ENCODE measurements at places on chromosomes 1 and 21.

GRCh38 chr1:10513199-10513598, 38.4 kb downstream of the PEX14 start:
- no peak for DNase-seq

DNA sequence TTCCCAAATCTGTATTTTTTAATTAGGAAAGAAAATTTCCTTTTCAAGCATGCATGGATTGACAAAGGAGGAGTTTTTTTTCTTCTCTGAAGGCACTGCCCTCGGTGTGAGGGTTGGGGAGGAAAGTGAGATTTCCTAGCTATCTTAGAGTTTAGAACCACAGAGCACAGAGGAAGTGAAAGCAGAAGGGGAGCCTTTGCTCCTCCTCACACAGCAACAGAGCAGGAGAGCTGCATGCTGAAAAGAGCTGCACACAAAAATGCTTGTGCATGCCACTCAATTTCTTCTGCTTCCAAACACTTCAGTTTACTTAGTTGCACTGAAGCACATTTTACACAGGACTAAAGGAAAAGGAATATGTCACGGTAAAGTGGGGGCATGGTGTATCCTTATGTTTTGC, 308.1 kb downstream of the GPATCH2 start:
- no peak for DNase-seq

DNA sequence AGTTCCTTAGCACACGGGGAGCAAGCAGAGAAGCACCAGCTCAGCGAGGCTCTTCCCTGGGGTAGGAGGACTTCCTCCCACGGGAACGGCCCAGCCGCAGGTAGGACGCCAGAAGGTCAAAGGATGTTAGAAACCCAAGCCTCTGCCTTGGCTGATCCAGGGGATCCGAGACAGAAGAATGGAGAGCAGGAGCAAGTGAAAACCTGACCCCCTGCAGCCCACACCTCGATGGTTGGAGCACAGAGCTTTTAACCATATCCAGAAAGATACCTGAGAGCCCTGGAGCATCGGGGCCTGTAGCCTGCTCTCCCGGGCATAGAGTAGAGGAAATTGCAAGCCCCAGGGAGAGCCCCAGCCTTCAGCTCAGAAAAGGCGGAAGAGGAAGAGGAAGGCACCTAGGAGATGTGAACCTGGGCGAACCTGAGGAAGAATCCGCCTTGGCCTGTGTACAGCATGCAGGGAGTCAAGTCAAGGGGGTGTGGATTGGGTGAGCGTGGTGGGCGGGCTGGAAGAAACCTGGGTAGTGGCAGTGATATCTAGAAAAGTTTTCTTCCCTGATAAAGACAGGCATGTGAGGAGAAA, 76.3 kb downstream of the PSMG1 start:
- DNase-seq, result no peak

DNA sequence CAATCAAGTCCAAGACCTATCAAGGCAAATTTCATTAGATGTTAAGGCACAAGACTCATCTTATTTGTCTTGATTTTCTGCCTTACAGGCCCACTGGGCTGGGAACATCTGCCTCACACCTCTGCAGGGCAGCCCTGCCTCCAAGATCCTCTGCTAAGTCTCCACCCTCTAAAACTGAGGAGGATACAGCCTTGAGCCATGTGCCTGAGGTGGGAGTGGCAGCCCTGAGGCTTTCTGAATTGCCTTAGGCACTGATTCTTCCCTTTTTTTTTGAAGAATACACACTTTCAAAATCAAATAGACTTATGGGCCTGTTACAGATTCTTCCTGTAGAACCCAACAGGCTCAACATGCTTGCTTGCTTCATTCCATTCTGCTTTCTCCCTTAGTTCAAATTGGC, 544.3 kb upstream of the ADAMTS5 start:
- no peak for DNase-seq

DNA sequence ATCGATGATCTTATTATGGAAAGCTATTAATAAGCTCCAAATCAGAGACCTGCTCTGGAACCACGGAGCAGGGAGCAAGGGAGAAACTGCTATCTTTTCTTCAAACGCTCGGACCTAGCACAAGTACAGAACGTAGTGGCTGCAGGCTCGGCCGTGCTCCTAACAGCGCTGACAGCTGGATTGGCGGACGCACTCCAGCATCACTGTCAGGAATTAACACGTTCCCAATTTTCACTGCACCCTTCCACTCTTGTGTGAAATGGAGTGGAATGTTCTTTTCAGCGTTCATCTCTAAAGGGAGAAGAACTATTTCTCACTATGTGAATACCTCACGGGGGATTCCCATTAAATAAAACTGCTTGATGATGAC, 106.9 kb downstream of the ZNF281 start:
- no peak for DNase-seq

GRCh38 chr1:167263819-167264464, 43.3 kb downstream of the POU2F1 start:
- DNase-seq, result no peak

- DNase-seq, result peak; percentile 17
These were observed 37.7 kb downstream of the RRP1 start for GRCh38 chr21:43827015-43827611.

DNA sequence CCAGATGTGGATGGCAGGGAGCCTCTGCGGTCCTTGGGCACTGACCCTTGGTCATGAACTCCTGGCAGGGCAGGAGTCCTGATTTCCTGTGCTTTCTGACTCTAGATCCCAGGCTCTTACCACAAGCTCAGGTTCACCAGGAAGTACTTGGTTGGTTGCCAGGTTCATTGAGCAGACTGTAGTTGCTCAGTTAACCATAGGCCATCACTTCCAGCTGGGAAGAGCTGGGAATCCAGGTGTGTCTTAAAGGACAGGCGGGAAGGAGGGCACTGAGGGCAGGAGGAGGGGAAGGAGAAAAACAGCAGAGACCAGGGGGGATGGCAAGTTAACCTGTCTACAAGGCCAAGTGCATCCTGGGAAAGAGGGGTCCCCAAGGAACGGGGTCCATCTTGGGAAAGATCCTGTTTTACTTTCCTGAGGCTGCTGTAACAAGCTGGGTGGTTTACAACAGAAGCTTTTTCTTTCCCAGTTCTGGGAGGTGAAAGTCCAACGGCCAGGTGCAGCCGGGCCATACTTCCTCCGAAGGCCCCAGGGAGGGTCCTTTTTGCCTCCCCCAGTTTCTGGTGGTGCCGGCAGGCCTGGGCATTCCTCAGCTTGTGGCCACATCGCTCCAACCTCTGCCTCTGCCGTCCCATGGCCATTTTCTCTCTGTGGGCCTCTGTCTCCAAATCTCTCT, 11.6 kb downstream of the KCNAB2 start:
- DNase-seq, result no peak

GRCh38 chr1:17688217-17688810, 66.8 kb upstream of the ACTL8 start:
- DNase-seq, result no peak

DNA sequence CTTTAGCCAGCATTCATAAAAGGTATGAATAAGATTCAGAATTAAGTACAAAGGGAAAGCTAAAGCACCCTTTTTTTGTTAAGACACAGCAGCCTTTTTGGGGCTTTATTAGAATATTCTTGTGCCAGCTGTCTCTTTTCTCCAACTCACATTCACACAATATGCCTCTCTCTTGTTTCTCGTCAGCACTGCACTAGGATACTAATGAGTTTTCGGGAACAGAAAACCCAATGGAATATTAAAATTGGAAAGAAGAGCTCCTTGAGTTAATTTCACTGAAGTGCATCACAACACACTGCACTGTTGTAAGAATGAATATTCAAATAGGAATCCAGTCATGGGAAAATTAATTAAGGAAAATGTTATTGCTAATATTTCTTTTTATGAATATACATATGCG, 410.4 kb upstream of the BEND5 start:
- no peak for DNase-seq

DNA sequence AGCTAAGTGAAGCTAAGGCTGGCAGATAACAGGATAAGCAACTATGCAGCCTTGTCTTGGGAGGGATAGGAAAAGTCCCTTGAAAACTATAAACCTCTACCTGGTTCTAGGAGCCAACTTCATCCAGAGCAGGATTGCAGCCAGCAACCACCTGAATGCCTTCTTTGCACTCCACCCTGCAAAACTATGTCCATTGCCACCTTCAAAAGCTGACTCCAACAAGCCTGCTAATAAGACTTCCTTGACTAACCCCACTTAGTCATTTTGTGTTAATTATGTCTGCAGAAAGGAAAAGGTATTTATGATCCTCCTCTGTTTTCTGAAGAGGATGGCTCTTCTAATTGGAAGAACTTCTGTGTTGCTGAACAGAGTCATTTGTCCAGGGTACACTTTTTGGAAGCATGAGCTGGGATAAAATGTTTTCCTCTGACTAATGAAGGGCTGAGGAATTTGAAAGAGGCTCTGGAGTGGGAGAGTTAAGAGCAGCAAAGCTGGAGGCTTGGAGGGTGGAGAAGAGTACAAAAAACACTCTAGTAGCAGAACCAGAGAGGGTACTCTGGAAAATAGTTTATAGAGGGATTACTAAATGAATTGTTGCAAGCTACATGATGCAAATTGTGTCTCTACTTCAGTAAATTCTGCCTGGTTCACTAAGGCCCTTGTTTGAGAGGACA, 9.6 kb upstream of the RIMKLA start:
- no peak for DNase-seq

Measured in AG09309 (cell line).